ENCODE measurements at places on chromosomes 4 and X.

GRCh38 chrX:129754056-129755024 is 15.6 kb downstream of the XPNPEP2 start:
- no peak for DNase-seq

DNA sequence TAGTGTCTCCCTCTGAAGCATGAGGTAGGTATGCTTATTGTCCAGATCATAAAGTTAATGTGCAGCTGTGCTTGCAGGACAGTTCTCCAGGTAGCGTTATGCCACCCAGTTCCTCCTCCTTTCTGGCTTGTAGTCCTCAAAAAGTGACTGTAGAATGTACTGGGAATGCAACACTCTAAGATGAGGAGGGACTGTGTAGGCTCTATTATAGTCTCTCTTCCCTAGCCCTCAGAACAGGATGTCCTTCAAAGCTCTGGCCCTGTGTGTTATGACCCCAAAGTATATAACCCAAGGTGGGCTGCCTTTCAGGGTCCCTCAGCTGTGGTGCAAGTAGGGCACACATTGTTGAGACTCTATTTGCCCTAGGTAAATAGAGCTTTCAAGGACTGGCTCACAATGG is 20.8 kb upstream of the MANBA start:
- DNase-seq: no peak

DNA sequence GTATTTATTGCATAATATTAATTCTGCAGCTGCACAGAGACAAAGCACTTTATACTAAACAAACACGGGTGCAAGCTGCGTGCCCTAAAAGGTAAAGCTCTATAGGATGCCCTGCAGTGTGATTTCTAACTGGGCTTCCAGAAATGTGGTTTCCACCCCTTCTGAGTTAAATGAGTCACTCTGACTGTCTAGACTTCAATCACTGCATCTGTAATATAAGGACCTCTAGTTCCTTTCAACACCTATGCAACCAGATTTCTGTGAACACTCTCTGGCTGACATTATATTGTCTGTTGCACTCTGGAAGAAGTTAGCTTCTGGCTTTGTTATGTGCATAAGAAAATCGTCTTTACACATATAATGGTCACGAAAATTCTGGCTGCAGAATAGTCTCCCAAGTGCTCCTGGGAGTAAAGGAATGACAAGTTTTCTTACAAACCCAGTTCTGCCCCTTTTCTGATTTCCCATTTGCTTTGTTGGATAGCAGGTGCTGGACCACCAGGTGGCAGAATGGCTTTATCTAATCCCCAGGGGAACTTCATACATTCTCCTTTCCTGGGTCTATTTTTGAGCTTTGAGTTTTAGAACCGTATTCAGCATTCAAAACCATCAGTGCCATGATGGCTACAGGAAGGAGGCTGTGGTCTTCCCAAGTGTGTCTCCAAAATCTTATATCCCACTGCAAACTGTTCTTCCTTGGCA is 842.2 kb downstream of the STIM2 start:
- no peak for DNase-seq

DNA sequence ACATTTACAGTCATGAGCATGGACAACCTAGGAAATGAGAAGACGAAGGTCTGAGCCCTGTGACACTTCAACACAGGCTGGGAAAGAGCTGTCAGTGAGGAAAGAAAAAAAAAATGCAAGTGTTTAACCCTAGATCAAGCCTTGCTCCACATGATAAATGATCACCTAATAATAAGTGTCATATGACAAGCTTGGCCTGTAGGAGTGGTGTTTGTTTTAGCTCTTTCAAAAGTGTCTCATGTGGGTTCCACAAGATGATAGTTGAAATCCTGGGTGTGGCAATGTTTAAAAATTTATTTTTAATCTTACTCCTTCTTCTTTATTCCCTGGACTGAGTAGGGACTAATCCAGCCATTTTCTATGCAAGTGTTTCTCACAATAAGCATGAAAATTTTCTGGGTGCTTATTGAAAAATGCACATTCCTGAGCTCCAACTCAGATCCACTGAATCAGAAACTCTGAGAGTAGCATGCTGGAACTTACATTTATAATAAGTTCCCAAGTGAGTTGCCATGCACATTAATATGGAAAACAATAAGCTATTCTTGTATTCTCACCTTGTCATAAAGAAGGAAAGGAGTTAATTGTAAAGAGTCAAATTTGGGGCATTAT is 138.3 kb downstream of the AREG start:
- no peak for DNase-seq

DNA sequence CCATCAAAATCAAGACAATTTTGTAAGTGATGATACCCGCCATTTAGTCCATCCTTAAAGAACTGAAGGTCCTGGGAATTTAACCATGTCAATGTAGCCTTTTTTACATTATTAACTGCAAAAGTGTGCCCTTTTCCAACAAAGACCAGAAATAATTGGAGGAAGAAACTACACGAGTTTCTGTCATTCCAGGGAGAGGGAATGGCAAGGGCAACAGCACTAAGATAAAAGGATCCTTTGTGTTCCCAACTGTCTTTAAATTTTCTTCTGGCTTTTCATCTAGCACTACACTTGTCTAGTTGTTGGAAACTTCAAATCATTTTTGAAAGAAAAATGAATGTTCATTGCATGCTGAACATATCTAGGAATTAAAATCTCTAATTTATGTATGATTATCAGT is 286.2 kb downstream of the GALNTL6 start:
- DNase-seq: no peak

- DNase-seq: no peak
Observed at GRCh38 chr4:13537832-13538177, 6.5 kb downstream of the NKX3-2 start.

All from amygdala (tissue), 56 donors.